CD4-positive, alpha-beta T cell treated with Interleukin-10 for 1 hour (primary cell): ENCODE measurements at places on chromosomes 3 and 15.

DNA sequence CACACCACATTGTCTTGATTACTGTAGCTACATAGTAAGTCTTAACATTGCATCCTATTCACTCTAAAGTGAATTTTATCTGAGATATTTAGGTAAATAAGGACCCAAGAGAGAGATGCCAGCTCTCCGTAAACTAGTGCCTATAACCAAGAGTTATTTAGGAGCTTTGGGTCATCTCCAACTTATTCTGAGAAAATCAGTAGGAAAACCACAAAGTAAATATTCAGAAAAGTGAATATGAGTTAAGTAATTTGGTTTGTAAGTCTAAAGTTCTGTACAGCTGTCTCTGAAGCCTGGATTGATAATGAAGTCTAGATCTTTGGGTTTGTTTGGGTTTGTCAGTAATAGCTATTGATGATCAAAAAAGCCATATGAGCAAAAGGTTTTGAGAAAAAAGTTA lies 120.0 kb downstream of the FNDC3B start:
- DNase-seq = no peak

DNA sequence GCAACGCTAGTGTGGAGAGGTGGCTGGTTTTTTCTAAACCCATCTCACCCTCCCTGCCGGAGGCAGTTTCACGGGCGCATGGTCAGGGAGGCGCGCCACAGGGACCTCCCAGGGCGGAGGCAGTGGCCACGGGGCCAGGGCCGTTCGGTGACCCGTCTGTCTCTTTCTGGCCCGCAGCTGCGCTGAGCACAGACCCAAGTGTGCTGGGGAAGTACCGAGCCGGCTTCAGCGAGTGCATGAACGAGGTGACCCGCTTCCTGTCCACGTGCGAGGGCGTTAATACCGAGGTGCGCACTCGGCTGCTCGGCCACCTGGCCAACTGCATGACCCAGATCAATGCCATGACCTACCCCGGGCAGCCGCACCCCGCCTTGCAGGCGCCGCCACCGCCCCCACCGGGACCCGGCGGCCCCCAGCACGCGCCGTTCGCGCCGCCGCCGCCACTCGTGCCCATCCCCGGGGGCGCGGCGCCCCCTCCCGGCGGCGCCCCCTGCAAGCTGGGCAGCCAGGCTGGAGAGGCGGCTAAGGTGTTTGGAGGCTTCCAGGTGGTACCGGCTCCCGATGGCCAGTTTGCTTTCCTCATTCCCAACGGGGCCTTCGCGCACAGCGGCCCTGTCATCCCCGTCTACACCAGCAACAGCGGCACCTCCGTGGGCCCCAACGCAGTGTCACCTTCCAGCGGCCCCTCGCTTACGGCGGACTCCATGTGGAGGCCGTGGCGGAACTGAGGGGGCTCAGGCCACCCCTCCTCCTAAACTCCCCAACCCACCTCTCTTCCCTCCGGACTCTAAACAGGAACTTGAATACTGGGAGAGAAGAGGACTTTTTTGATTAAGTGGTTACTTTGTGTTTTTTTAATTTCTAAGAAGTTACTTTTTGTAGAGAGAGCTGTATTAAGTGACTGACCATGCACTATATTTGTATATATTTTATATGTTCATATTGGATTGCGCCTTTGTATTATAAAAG lies 1.8 kb downstream of the HES1 start:
- peak; percentile 44 for DNase-seq

DNA sequence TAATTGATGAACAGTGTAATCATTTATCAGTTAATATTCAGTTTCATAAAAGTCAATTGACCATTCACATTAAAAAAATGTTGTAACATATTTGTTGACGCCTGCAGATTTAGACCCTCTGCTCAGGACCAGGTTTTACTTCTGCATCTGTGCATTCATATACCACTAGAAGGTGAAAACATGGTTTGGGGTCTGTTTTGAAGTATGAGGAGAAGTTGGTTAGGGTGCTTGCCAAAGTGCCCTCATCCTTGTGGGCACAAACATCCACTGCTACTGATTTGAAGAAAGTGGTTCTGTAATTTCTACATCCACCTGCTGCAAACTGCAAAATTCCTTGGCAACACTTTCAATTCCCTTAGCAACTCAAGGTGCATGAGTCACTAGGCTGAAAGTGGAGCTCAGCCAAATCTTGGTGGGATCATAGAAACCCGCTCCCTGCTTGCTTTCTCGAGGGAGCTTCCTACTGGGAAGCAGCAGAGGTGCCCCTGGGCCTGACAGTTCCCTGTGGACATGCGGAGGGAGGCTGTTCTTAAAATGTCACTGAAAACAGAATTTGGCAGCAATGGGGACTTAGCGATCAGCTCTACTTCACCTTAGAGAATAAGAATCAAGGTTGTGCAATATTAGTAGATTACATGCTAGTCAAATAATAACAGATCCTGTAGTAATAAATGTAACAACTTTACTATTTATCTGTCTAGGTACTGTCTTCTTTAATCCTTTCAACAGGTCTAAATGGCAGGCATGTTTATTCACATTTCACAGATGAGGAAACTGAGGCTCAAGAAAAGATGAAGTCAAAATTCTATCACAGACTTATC lies 301.0 kb upstream of the TBL1XR1 start:
- no peak for DNase-seq

- DNase-seq = no peak
Observed at GRCh38 chr3:16667633-16668032, 62.4 kb upstream of the DAZL start.

DNA sequence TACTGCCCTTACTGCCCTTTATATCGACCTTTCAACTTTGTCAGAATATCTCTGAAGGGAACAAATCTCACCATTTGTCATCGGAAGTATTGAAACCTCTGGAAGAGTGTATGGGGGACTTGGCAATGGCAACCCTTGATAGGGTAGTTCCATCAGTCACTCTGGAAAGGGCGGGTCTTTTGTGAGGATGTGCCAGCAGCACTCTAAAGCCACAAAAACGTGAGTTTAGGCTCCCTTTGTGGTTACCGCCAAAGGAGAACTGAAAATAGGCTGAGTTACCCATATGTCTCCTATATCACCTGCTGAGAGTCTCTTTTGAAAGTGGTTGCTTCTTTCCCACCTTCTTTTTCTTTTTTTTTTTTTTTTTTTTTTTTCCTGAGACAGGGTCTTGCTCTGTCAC lies 296.8 kb upstream of the CHRM5 start:
- no peak for DNase-seq

- no peak for DNase-seq
Observed at GRCh38 chr15:27970661-27971392, 128.3 kb downstream of the OCA2 start.

GRCh38 chr3:122392868-122393844 lies 9.2 kb downstream of the FAM162A start:
- peak; percentile 60 for DNase-seq

- no peak for DNase-seq
Observed at GRCh38 chr15:52101542-52102323, 10.8 kb downstream of the BCL2L10 start.

DNA sequence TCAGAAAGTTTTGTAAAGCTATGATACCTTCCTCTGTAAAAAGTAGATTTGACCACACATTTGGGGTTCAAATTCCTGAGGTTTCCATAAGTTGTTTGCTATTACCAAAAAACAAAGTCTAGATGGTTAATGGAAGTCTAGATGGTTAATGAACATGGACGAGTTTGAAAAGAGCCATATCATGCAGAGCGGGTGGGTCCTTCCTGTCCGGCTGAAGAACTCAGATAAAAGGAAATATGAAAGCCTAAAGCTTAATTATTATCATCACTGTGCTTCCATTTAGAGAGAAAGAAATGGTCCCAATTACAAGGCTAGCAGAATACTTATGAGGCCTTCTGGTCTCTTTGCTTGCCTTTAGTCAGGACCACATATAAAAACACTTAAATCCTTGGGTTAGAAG lies 132.1 kb upstream of the SATB1 start:
- DNase-seq = no peak

DNA sequence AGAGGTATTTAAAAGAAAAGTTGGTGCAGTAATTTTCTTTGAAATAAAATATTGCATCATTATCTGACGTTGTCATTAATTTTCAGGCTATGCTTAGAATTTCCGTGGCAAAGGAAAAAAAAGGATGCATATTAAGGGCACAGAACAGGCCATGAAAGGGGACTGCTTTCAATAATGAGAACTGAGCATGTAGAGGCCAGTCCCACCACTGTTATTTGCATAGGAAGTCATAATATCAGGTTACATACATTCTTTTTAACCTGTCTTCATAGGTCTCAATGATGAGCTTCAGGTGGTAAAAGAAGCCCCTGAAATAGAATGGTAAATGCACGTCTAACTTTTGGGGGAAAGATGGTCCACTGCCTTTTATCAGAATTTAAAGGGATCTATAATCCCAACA lies 272.1 kb upstream of the ALCAM start:
- DNase-seq = no peak

- DNase-seq = no peak
Observed at GRCh38 chr3:113659996-113660395, 36.4 kb downstream of the USF3 start.

GRCh38 chr15:70400766-70401541 lies 303.2 kb upstream of the TLE3 start:
- DNase-seq = no peak

DNA sequence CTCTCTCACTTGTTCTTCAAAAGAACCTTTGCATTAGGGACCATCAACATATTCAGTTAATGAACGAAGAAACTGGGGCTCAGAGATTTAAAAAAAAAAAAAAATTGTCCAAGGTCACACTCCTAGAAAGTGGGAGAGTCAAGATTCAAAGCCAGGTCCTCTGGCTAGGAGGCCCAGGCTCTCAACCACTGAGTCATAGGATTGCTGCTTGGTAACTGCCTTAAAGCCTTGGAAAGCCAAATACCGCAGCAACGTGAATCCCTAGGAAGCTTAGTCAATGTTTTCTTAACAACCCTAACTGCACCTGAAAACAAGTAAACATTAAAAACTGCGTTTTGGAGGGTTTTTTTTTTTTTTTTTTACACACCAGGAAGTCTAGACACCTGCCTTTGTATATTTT lies 156.8 kb downstream of the WNT5A start:
- DNase-seq = no peak

DNA sequence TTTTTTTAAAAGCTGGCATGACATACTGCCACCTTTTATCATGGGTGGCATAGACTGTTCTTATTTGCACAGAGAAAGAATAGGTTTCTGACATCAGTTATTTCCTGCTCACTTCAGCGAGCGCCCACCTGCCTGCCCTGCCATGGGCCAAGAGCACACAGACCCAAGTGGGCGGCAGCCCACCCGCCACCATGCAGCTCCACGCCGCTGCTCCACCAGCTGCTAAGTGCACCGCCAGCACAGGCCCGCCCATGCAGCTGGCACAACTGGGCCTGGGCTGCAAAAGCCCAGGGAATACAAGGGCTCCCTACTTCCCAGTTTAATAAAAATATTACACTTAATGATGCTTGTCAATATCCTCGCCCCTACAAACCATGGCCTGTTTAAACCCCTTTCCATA lies 15.4 kb downstream of the ZNF148 start:
- no peak for DNase-seq

DNA sequence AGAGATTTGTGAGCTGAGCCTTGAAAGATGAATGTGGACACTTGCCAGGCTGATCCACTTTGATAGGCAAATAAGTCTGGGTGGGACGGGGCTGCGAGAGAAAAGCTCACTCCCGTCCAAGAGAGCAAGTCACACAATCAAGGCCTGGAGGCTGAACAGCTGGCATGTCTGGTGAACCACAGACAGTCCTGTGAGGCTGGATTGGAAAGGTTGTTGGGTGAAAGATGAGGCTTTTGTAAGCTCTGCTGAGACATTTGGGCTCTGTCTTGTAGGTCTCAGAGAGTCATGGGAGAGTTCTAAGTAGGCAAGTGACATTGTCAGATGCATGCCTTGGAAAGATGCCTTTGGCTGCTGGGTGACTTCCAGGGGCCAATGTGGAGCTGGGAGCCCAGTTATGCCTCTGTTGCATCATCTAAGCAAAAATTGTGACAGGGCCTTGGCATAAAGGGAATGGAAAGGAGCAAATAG lies 38.5 kb downstream of the RPLP1 start:
- no peak for DNase-seq

- no peak for DNase-seq
Observed at GRCh38 chr15:27336676-27337075, 365.7 kb downstream of the GABRG3 start.

GRCh38 chr15:31774045-31774444 lies 256.3 kb upstream of the CHRNA7 start:
- no peak for DNase-seq

- no peak for DNase-seq
Observed at GRCh38 chr3:113242096-113242581, 30.8 kb downstream of the BOC start.

DNA sequence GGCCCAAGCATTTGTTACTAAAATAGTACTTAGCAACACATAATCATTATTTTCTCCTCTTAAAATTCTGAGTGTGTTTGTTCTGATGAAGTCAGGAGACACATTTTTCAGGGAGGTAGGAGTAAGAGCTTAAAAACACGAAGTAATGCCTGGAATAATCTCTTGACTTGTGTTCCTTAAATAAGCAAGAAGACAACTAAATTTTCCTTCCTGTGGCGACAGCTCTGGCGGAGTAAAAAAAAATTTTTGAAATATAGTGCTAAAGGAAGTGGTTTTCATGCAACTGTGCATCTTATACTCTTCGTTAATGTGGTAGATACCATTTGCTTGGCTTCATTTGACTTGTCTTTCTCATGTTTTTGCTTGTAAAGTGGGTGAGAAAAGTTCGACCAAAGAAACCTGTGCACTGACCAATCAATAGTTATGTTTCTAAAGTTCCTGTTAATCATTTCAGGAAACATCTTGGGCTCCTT lies 11.1 kb upstream of the MBNL1 start:
- DNase-seq = peak; percentile 72

- no peak for DNase-seq
Observed at GRCh38 chr15:90789462-90789861, 72.3 kb downstream of the BLM start.

- DNase-seq = no peak
Observed at GRCh38 chr3:149203758-149204157, 17.9 kb downstream of the CP start.

- no peak for DNase-seq
Observed at GRCh38 chr15:71511796-71512681, 298.3 kb upstream of the NR2E3 start.

DNA sequence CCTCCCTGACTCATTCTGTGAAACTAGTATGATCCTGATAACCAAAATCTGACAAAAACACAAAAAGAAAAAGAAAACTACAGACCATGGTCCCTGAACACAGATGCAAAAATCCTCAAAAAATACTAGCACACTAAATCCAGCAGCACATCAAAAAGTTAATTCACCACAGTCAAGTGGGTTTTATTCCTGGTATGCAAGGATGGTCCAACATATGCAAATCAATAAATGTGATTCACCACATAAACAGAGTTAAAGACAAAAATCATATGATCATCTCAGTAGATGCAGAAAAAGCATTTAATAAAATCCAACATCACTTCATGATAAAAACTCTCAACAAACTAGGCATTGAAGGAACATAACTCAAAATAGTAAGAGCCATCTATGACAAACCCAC lies 12.8 kb downstream of the SAXO2 start:
- no peak for DNase-seq

GRCh38 chr15:100665570-100665969 lies 63.2 kb downstream of the ASB7 start:
- no peak for DNase-seq
